ENCODE measurements at places on chromosomes 4 and X.

DNA sequence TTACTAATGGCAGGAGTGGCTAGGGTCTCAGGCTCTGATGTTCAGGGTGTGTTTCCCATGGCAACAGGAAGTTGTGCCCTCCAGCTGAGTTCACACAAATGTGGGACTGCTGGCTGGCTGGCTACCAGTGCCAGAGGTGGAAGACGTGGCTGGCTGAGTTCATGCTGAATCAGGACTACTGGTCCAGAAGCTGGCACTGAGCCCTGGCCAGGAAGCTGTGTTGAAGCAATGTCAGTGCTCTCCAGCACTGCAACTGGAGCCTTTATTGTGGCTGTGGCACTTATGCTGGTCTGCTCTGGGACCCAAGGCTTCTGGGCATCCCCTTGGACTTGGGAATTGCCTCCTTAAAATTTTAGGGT is 42.0 kb upstream of the ZXDA start:
- DNase-seq = no peak

- no peak for DNase-seq
These were observed 107.6 kb downstream of the SOWAHB start for GRCh38 chr4:76790377-76790776.

DNA sequence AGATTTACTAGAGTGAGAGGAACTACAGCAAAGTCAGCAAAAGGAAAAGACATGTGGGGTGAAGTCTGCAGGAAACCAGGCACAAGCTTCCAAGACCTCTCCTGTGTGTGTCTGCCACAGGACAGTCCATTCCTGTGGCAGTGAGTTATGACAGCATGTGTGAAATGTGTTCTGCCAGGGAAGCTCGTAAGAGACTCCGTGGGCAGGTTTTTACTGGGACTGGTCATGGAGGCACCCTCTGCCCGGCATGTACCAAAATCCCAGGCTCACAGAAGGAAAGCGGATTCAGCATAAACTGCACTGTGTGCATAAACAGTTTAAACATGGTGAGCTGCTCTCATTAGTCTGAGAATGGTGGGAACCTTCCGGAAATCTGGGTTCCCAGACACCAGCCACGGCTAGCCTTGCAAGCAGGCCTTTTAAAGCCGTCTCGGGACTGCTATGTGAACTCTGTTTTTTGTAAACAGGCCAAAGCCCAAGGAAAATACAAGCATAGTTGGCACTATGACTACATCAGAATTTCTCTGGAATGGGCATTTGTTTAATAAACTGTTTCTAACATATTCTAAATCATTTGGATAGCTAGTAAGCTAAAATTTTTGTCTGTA is 288.5 kb downstream of the TENM3 start:
- no peak for DNase-seq

- DNase-seq = no peak
These were observed 147.5 kb downstream of the TSPAN5 start for GRCh38 chr4:98510757-98511517.

DNA sequence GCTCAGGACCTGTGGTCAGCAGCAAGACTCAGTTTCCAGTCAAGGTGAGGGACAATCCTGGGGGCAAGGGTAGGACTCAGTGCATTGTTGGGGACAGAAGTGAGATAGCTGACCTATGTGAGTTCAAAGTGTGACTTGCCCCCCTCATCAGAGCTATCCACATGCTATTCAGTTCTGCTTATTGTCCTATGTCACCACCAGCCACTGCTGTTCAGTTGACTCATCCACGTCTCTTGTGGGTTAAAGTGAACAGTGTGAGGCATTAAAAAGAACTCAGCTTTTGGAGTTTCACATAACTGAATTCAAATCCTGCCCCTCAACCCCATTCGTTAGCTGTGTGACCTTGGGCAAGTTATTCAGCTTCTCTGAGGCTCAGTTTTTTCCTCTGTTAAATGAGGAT is 4.4 kb upstream of the APLN start:
- no peak for DNase-seq

- no peak for DNase-seq
These were observed 88.5 kb downstream of the FRAS1 start for GRCh38 chr4:78145622-78146021.

DNA sequence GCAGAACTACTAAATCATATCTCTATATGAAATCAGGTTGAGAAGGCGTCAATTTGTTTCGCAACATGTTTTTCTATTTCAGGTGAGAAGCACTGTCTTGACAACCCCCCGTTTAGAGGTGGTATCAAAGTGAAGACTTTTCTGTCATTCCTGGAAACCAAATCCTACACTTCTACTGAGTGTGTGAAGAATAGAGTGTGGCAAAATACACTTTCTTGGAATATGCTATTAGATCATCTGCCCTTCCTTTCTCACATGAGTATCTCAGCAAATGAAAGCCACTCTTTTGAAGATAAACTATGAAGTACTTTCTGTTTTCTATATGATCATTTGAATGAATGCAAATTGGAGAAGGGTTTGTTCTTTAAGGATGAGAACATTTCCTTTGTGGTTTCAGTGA is 174.0 kb upstream of the FMR1 start:
- no peak for DNase-seq

- no peak for DNase-seq
These were observed 226.7 kb downstream of the RBMX2 start for GRCh38 chrX:130628516-130628915.

- no peak for DNase-seq
These were observed 184.1 kb upstream of the LEF1 start for GRCh38 chr4:108352664-108353308.

DNA sequence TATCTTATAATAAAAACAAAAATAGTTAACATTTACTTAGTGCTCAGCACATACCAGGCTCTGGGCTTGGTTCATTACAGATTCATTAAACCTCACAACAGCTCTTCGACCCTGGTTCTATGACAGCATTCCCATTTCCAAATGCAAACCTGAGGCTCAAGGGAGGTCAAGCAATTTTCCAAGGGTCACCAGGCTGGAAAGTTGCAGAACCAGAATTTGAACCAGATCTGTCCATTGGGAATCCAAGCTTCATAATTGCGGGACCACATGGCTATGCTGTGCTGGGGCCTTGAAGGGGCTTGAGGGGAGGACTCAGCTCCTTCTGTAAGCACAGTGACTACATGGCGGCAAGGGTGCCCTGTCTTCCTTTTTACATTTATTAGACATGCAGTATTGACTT is 197.3 kb upstream of the LNX1 start:
- DNase-seq = no peak

DNA sequence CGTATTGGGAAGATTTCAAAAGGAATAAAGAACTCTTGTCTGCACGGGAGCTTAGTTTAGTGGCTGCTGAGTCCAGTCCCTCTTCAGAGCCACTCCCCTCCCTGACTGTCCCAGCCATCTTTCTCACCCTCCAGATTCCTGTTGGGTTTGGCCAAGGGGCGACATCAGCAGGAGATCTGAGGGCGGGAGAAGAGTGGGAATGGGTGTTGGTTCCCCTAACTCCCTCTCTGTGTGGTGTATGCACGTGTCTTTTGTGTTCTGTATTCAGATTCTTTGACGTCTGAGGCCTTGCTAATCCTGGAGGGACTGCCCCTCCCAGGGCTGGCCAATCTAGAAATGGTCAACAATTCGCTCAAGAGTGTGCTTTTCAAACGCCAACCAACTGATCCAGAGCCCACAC is 37.4 kb downstream of the CYTL1 start:
- no peak for DNase-seq

- DNase-seq = no peak
These were observed 30.9 kb downstream of the RNF150 start for GRCh38 chr4:141102367-141102766.

GRCh38 chrX:48976086-48976485 is 4.4 kb upstream of the KCND1 start:
- no peak for DNase-seq

GRCh38 chr4:39170301-39170700 is 12.0 kb upstream of the WDR19 start:
- DNase-seq = no peak

GRCh38 chrX:107574054-107574683 is 54.1 kb upstream of the PRPS1 start:
- DNase-seq = no peak

- no peak for DNase-seq
These were observed 6.4 kb downstream of the SYP start for GRCh38 chrX:49193542-49193964.

DNA sequence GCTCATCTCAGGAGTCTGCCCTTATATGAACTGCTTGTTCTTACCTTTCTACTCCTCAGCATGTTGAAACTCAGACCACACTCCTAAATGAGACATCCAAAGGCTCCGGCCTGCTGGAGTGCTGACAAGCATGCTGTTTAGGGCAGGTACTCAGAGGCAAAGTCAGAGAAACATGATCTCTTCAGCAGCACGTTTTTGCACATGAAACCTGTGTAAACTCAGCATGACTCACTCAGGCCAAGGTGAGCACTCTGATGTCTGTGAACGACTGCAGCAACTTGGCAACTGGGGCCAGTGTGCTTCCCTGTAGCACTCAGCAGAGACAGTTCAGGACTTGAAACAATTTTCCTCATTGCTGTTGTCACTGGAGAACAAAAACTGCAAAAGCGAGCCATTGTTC is 109.6 kb downstream of the PACRGL start:
- no peak for DNase-seq

DNA sequence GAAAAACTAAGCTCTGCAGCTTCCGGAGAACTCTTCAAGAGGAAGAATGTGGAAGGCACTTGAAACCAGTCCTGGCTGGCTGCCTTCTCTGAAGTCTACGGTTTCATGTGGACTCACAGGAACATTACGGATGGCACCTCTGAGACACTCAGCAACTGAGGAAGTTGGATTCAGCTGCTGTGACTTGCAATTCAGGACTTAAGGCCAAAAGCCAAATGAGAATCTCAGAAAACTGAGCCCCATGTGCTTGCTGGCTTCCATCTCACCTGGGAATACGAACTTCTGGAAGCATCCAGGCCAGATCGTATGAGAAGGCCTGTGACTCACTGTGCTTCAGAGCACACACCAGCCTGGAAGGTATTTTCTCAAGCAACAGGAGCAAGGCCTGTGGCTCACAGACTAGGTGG is 107.8 kb upstream of the GPC4 start:
- no peak for DNase-seq

DNA sequence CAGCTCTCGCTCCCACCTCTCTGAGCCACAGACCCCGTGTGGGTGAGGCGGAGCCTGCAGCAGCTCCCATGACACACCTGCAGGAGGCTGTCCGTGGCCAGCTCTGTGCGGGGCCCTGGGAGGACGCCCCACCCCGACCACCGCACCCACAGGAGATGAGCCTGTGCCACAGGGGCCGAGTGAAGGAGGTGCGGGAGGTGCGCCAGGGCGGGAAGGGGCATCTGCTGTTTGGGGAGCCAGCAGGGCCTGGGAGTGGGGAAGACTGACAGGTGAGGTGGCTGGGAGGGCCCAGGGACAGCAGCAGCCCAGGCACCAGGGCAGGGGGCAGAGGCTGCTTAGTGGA is 52.0 kb downstream of the ACOX3 start:
- DNase-seq = no peak

- DNase-seq = no peak
These were observed 12.1 kb upstream of the TLR8 start for GRCh38 chrX:12894074-12895030.

GRCh38 chr4:89324671-89325070 is 17.1 kb upstream of the GPRIN3 start:
- DNase-seq = no peak

DNA sequence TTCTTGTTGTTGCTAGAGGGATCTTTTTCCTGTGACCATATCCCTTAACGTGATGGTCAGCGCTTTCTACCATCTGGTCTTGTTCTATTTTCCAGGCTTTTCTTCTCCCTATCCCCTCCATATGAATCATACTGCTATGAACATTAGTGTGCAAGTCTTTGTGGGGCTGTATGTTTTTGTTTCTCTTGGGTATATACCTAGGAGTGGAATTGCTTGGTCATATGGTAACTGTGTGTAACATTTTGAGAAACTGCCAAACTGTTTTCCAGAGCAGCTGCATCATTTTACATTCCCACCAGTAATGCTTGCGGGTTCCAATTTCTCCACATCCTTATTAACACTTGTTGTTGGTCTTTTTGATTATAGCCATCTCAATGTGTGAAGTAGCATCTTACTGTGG is 121.4 kb downstream of the SPRY1 start:
- DNase-seq = no peak

- peak; percentile 20 for DNase-seq
These were observed 776.6 kb upstream of the LCORL start for GRCh38 chr4:18798123-18798522.

- DNase-seq = no peak
These were observed 23.1 kb upstream of the BLTP1 start for GRCh38 chr4:122129061-122129460.

All from NCI-H524 (cell line).